ENCODE measurements at places on chromosomes 4 and X.
A peak's percentile ranks its signal among the peaks of the same experiment; 100 is the strongest.

GRCh38 chrX:115892056-115892708, 278.4 kb upstream of the AGTR2 start:
- H3K27me3 ChIP-seq, result no peaks in the 10 kb centered on the region
- no peaks in the 10 kb centered on the region for H3K36me3 ChIP-seq
- no peaks in the 10 kb centered on the region for H3K4me1 ChIP-seq

GRCh38 chr4:93633721-93634120, 194.8 kb upstream of the ATOH1 start:
- H3K36me3 ChIP-seq, result no peaks in the 10 kb centered on the region
- H3K4me3 ChIP-seq, result no peak overlapping the region
- H3K4me1 ChIP-seq, result no peaks in the 10 kb centered on the region
- H3K27me3 ChIP-seq, result no peaks in the 10 kb centered on the region
- DNase-seq, result no peak

GRCh38 chr4:176210579-176211296, 15.4 kb upstream of the SPATA4 start:
- no peak overlapping the region for H3K27ac ChIP-seq
- no peaks in the 10 kb centered on the region for H3K4me1 ChIP-seq
- H3K36me3 ChIP-seq, result no peaks in the 10 kb centered on the region
- H3K27me3 ChIP-seq, result peaks cover 35% of the 10 kb centered on the region
- H3K4me3 ChIP-seq, result no peak overlapping the region
- DNase-seq, result no peak

- H3K36me3 ChIP-seq, result peaks cover 2% of the 10 kb centered on the region
Measured at GRCh38 chr4:139866276-139866962, 200.8 kb downstream of the MGST2 start.

- H3K27me3 ChIP-seq, result no peaks in the 10 kb centered on the region
- no peak overlapping the region for H3K4me3 ChIP-seq
- no peak overlapping the region for H3K27ac ChIP-seq
- DNase-seq, result no peak
- H3K36me3 ChIP-seq, result no peaks in the 10 kb centered on the region
- no peaks in the 10 kb centered on the region for H3K4me1 ChIP-seq
Measured at GRCh38 chr4:158079661-158080060, 93.2 kb downstream of the GASK1B start.

DNA sequence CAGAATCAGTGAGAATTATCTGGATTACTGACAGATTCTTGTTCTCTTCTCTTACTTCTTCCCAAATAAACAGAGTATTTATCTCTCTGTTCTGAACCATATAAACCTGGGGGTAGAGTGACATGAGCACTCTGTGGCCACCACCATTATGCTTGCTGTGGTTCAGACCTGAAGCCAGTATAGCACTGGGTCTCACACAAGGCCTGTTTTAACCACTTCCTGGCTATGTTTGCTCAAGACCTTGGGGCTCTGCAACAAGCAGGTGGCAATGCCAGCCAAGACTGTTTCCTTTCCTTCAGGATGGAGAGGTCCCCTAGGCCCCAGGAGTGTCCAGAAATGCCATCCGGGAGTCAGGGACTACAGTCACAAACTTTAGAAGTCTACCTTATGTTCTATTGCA, 21.7 kb upstream of the HEPH start:
- peak; percentile 41 for DNase-seq
- no peak overlapping the region for H3K27ac ChIP-seq
- no peaks in the 10 kb centered on the region for H3K27me3 ChIP-seq
- H3K4me1 ChIP-seq, result peaks cover 7% of the 10 kb centered on the region

GRCh38 chr4:14562901-14563300, 439.4 kb upstream of the CPEB2 start:
- H3K27ac ChIP-seq, result no peak overlapping the region
- H3K4me3 ChIP-seq, result no peak overlapping the region
- H3K27me3 ChIP-seq, result no peaks in the 10 kb centered on the region
- H3K4me1 ChIP-seq, result no peaks in the 10 kb centered on the region

Data from activated CD8-positive, alpha-beta memory T cell treated with anti-CD3 and anti-CD28 coated beads, Interleukin-2, amount 10 ng/mL, durations not matched to agents 7 days and 5 days (primary cell).